ENCODE measurements at places on chromosomes 1 and 21.

- DNase-seq: no peak
Measured at GRCh38 chr1:85575363-85575995, 5.1 kb upstream of the CCN1 start.

DNA sequence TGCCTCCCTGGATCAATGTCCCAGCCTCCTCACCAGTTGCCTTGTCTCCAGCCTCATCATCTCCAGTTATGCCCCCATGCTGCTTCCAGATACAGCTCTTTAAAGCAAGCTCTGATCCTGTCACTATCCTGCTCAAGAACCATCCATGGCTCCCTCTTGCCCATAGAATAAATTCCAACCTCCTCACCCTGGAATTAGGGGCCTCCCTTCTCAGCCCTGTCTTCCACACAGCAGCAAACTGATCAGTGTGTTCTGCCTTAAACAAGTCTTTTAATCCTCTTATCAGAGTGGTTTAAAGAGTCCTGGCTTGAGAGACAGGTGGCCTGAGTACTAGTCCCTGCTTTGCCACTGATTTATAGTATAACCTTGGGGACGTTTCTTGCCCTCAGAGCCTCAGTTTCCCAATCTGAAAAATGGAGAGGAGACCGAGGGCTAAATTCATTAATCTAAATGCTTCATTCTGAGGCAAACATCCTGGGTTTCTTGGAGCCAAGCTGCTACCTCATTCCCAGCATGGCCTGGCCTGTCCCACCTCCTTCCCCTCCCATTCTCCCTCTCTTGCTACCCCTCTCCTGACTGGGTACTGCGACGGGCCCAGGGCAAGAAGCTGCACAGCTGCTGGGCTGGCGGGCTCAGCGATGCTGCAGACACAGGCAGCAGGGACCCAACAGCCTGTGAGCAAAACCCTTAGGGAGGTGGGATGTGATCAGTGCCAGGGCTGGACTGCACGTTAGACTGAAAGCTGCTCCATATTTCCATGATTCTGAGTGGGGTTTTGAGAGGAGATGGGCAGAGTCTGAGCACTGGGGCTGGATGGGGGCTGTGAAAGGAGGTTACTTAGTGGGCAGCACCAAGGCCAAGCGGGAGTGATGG is 221.4 kb downstream of the PTPRU start:
- no peak for DNase-seq

GRCh38 chr1:125087247-125087646 is 3902.5 kb downstream of the SRGAP2C start:
- no peak for DNase-seq

DNA sequence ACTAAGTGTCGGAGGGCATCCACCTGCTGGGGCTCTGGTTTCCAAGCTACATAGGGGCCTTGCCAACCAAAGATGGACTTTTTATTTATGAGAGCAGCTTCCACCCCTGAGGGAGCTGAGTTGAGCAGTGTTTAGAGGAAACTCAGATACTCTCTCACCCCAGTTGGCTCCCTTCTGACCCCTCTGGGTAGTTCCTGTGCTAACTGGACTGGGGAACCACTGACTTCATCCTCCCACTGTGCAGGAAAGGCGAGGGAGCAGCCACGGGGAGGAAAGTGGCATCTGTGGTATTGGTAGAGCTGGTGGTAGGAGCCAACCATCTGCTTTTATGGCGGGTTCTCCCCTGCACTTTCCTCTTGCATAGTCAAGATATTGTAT is 70.4 kb downstream of the MPZL1 start:
- no peak for DNase-seq

GRCh38 chr1:77632216-77632615 is 50.2 kb downstream of the ZZZ3 start:
- DNase-seq: no peak

- DNase-seq: no peak
Measured at GRCh38 chr1:53541761-53542550, 82.8 kb downstream of the DMRTB1 start.

- DNase-seq: no peak
Measured at GRCh38 chr1:47758341-47759250, 238.6 kb downstream of the TRABD2B start.

DNA sequence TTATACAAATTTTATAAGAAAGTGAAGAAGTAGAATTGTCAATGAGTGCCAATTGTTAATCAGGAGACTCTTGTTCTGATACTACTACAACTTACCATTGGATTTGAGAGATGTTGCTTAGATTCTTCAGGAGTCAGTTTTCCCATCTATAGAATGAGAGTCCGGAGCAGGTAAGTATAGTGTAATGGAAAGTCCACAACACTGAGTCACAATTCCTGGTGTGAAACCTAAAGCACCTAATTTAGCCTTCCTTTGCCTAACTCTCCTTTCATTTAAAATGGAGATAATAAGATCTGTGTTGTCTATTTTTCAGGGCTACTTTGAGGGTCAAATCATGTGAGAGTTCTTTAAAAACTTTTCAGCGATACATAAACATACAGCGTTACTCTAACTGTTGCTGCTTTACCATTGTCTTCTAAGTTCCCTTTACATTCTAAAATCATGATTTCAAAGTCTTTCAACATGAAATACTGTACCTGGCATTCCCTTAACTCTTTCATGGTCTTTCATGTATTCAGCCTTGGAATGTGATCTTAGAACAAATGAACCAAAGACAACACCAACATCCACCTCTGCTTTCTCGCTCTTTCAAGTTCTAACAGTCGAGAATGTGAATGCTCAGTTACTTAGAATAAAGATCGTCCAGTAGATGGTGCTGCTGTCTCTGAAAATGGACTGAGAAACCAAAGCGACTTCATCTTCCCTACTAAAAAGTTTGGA is 90.9 kb downstream of the SLC30A10 start:
- no peak for DNase-seq

- no peak for DNase-seq
Measured at GRCh38 chr1:101101360-101101759, 75.8 kb upstream of the DPH5 start.
